ENCODE measurements at places on chromosomes 13 and 19.

DNA sequence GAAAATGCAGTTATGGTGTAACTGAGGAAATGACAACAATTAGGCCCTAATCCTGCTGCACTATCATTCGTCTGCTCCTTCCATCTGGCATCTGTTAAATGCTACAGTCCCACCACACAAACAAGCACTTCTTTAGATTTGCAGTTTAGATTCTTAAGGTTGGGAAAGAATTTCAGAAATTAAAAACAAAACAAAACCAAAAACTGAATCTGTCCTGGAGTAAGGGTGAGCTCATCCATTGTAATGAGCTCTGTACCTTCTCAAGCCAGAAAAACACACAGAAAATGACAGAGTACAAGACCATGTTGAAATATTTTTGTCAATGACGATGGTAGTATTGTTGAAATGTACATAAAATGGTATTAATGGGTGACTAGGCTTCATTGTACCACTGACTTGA, 28.3 kb downstream of the SMAD9 start:
- DNase-seq, result no peak

GRCh38 chr13:106238690-106239089, 296.8 kb downstream of the EFNB2 start:
- no peak for DNase-seq

DNA sequence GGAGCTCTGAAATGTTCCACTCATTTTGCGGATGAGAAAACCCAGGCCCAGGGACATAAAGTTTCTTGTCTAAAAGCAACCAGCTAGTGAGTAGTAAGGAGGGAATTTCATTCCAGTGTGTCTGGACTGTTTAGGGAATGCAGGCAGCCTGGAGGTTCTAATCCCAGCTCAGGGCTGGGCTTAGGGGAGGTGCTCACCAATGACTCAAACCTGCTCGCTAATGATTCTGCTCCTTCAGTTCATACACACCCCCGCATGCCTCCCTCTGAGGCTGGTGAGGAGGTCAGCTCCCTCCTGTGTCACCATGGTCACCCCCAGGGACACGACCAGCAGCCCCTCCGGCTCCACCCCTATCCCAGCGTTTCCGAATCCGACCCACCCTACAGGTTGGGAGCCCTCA, 34.6 kb downstream of the CYP4F2 start:
- DNase-seq, result no peak

GRCh38 chr19:661427-662196, 1.4 kb downstream of the RNF126 start:
- DNase-seq, result peak; percentile 56

- no peak for DNase-seq
Measured at GRCh38 chr19:34835631-34836351, 62.8 kb upstream of the ZNF599 start.

GRCh38 chr13:70604448-70604847, 496.2 kb upstream of the KLHL1 start:
- DNase-seq, result no peak

GRCh38 chr19:41774515-41774980, 19.2 kb downstream of the CEACAM6 start:
- DNase-seq, result peak; percentile 8

DNA sequence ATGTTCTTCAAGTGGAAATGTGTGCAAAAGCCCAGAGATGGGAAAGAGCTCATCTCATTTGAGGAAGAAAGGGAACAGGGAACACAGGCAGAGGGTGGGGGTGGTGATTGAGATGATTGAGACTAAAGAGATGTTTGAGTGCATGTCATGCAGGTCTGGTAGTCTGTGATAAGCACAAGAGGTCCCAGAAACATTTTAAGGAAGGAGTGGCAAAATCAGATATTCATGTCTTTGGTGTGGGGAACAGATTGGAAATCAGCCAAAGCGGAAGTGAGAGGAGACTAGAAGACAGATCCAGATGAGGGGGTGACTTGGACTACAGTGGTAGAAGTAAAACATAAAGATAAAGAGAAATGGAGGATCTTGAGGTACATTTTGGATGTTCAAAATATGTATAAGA, 39.4 kb upstream of the DACH1 start:
- no peak for DNase-seq

DNA sequence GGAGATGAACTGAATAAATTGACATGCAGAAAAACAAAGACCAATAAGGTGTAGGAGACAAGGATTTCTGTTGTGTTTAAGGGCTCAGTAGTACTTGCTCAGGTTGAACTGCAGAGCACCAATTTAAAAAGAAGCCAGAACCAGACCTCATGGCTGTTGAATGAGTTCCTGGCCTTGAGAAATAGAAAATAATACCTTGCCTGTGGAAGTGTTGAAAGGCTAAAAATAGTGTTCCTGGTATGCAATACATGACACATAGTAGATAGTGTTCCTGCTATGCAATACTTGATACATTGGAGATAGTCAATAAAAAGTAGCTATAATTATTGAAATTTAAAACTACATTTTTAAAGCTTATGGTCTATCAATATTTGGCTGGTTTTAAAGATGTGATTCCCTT, 595.8 kb downstream of the PCDH9 start:
- DNase-seq, result no peak

All from activated T-cell treated with anti-CD3 and anti-CD28 coated beads for 48 hours (primary cell).